ENCODE measurements at places on chromosomes 2 and 18.

DNA sequence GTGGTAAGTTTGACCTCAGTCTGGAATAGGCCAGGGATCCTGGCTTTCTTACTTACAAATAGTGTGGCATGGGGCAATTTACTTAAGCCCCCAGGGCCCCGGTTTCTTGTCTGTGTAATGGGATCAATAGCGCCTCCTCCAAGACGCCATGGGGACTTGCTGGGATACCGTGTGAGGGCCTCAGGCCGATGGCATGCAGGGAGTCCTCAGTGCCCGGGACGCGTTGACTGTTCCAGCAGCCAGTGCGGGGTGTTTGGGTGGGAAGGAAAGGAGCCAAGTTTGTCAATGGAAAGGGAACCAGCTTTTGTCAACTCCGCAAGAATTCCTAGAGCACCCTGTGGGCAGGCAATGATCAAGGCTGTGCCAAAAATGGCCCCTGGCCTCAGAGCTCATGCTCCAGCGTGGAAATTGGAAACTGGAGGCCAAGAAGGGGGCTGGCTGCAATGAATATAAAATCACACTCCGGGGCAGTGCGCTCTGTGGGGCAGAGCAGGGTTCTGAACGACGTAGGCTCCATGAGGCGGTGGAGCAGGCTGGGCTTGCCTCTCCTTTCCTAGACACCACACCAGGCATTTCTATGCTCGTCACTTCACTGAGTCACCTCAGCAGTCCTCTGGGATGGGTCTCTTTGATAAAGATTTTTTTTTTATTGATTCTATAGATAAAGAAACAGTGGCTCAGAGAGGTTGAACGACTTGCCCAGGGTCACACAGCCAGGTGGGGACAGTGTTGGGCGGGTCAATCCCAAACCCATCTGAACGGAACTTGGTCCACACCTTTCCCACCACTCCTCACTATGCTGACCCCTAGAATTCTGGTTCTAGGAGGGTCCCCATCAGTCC is 56.7 kb upstream of the ASAP2 start:
- DNase-seq, result no peak

- DNase-seq, result no peak
Observed at GRCh38 chr2:197934261-197934933, 130.0 kb downstream of the PLCL1 start.

DNA sequence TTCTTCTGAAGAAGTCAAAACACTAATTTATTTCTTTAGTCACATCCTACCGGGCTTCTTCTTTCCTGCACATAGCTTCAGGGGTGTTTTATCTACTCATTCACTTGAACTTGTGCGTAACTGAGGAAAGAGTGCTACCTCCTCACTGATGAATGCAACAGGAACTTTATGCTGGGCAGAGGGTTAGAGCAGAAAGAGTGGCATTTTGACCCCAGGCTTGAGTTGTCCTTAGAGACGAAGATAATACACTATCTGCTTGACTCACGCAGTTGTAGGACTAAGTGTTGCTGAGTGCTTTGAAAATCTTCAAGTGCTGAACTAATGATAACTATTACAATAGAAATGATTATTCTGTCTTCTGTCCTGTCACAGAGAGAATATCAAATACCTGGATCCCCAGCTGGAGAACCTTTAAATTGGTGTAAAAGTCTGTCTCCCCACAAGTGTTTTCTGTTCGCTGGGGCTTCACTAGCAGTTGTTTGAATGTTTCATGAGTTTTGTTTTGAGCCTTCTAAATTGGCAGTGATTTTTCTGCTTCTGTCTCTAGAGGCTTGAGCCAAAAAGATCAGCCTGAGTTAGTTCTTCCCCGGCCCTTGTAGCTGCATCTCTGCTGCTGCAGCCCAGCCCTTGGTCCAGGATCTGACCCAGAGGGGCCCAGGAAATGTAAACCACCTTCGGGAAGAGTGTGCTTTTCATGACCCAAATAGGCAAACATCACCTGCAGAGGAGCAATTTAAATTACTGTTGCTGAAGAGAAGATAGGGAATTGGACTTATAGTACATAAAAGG is 86.3 kb upstream of the LGALSL start:
- no peak for DNase-seq

- no peak for DNase-seq
Observed at GRCh38 chr18:9008709-9009635, 93.5 kb upstream of the NDUFV2 start.

DNA sequence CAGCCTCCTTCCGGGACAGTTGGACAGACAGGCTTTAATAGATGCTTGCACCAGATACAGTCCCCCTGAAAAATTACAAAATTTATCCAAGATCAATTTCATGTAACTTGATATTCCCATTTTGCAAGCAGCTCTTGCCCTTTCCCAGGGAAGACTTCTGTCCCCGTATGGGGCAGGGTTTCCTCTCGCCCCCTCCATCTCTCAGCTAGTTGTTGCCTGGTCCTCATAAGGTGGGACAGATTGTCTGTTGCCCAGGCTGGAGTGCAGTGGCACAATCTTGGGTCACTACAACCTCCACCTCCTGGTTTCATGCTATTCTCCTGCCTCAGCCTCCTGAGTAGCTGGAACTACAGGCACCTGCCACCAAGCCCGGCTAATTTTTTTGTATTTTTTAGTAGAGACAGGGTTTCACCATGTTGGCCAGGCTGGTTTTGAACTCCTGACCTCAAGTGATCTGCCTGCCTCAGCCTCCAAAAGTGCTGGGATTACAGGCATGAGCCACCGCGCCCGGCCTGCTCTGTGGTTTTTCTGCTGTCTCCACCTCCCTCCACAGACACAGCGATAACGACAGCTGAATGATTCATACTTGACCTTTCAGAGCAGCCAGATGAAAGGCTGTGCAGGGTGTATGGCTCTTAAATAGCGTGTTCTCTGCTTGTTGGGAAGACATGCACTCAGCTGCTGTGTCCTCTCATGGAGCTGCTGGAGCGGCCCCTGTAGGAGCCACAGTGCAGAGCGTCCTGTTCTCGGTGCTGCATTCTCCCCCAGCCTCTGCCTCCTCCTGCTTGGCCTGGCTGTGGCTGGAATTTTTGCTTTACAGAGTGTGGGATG is 61.4 kb downstream of the TTC39C start:
- DNase-seq, result peak; percentile 87

- DNase-seq, result no peak
Observed at GRCh38 chr2:74639550-74639949, 8.6 kb downstream of the M1AP start.

GRCh38 chr2:159921752-159922404 is 123.9 kb upstream of the CD302 start:
- peak; percentile 90 for DNase-seq

GRCh38 chr2:237429753-237430152 is 15.8 kb upstream of the COL6A3 start:
- DNase-seq, result peak; percentile 50

GRCh38 chr2:238875101-238875470 is 27.2 kb downstream of the TWIST2 start:
- no peak for DNase-seq

GRCh38 chr2:238101891-238102841 is 2.0 kb downstream of the ESPNL start:
- DNase-seq, result no peak

DNA sequence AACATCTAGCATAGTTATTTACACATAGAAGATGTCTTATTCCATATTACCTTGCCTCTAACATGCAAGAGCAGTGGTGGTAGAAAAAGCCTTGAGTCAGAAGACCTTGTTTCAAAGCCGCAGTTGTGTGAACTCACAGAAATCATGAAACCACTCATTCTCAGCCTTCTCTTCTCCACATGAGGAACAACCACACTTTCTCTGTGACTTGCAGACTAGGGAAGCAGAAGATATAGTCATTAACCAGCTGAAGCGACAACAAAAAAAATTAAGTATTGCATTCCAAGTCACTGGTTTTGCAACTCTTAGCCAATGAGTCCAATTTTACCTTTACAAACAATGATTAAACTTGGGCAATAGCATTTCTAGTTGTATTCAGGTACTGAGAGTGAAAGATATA is 19.0 kb downstream of the TWSG1 start:
- no peak for DNase-seq

GRCh38 chr2:222706616-222707015 is 35.2 kb downstream of the MOGAT1 start:
- DNase-seq, result no peak

DNA sequence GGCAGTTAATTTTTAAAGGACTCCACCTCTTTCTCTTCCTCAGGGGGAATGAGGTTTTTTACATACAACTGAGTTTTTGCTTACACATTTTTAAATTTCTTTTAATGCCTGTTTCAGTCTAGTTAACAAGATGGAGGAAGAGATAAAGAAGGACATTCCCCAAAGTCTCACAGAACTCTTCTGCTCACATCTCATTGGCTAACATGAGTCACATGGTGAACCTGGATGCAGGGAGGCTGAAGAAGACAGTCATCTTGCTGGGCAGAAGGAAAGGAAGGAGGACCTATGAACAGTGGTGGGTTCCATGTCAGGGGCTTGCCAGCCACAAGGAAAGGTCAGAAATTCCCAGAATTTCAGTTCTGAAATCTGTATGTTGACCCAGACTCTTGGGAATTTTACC is 10.4 kb upstream of the ST8SIA5 start:
- DNase-seq, result no peak

DNA sequence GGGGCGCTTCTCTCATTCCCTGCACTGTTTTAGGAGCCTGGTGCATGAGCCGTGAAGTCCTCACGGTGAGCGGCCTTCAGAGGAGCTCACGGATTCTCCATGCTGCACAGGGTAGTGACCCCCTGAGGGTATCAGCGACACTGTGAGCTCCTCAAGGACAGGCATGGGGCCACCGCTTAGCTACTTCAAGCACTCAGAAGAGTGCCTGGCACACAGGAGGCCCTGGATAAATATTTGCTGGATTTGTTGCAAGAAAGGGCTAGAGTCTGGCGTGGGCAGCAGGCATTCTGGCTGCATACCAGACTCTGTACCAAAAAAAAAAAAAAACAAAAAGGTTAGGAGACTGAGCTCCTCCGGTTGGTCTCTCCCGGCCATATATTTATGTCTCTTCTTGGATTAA is 5.7 kb upstream of the MBP start:
- DNase-seq, result no peak

DNA sequence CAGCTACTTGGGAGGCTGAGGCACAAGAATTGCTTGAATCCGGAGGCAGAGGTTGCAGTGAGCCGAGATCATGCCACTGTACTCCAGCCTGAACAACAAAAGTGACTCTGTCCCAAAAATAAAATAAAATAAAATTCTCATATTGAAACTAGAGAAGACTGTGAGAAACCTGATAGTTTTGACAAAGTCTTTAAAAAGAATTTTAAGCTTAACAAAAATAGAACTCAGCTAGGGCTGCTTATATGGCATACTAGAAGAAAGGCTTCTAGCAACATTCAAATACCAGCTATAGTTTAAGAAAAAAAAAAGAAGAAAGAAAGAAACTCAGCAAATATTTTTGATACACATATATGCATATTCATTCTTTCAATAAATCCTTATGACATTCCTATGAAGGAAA is 13.6 kb downstream of the HADHA start:
- DNase-seq, result no peak

GRCh38 chr18:8044004-8044403 is 476.9 kb downstream of the PTPRM start:
- no peak for DNase-seq

- no peak for DNase-seq
Observed at GRCh38 chr2:20534913-20535801, 88.3 kb downstream of the RHOB start.

- DNase-seq, result no peak
Observed at GRCh38 chr2:75317316-75317715, 118.0 kb upstream of the TACR1 start.

GRCh38 chr18:42287047-42287446 is 332.0 kb downstream of the PIK3C3 start:
- DNase-seq, result no peak

DNA sequence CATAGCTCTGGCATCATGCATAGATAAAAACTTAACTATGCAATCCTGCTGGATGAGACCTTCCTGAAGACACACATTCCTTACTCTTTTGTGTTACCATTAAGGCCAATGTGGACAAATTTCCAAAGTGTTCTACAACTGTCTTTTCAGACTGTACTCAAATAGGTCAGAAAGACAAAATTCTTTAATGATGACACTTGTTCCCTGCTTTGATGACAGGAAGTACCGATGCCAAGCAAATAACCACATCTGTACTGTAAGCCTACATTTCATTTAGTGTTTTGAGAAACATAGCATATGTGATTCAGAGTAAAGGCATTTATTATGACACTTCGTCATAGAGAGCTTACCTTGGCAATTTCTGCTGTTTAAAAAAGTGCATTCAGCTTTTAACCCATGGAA is 55.0 kb downstream of the PMAIP1 start:
- DNase-seq, result no peak

GRCh38 chr18:48336332-48336731 is 72.9 kb downstream of the ZBTB7C start:
- no peak for DNase-seq

- no peak for DNase-seq
Observed at GRCh38 chr2:59425247-59425646, 1128.2 kb downstream of the BCL11A start.

GRCh38 chr18:79931475-79931874 is 20.0 kb downstream of the SLC66A2 start:
- no peak for DNase-seq

DNA sequence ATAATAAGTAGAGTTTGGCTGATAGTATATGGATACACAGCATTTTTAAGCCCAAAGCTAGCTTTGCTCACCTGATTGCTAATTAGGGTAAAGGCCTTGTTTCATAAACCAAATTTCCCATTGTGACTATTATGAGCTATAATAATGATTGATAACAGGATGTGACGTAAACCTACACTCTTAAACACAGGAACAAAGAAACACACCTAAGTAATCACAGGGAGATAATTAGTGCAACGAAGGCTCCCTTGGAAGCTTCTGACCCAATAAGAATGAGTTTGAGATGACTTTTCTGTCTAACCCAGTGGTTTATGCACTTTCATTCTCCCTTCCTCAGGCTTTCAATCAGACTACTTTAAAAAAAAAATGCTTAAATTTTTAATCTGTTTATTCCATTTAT is 683.2 kb downstream of the SATB2 start:
- DNase-seq, result no peak

GRCh38 chr18:63155910-63156773 is 163.4 kb downstream of the BCL2 start:
- DNase-seq, result no peak

GRCh38 chr2:23502096-23502495 is 117.1 kb downstream of the KLHL29 start:
- no peak for DNase-seq

- no peak for DNase-seq
Observed at GRCh38 chr18:10899481-10899880, 249.9 kb downstream of the PIEZO2 start.

DNA sequence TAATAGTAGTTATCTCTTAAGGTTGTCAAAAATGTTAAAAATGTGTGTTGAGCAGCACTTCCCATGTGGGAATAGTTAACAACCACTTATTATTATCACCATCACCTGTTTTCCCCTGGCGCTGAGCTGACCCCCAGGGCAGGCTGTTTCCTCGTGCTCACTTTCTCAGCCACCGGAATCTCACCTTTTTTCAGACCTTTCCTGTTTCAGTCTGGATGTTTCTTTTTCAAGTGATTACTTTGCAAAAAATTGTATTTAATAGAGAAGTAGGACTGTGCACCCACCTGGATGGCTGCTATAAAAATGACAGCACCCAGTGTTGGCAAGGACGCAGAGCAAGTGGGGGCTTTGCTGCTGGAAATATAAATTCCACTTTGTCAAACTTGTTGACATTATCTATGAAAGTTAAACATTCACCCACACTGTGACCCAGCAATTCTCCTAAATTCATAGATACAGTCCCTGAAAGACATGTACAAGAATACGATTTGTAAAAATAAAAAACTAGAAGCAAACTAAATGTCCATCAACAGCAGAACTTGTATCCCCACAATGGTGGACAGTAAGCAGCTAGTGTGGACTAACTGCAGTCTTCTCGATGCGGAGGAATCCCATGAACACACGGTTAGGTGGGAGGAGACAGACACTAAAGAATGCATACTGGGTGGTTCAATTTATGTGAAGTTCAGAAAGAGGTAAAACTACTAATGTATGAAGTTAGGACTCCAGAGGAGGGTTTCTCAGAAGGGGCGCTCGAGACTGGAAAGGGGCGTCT is 66.5 kb downstream of the SOWAHC start:
- no peak for DNase-seq
